CD4-positive, alpha-beta T cell treated with Interleukin-2 at 100 ng/mL for 4 hours (primary cell): ENCODE measurements at places on chromosomes 12 and 14.

GRCh38 chr12:120118321-120119061, 1.9 kb upstream of the RAB35 start:
- DNase-seq, result no peak

- no peak for DNase-seq
These were observed 572 bp upstream of the RASSF8 start for GRCh38 chr12:25957793-25958427.

DNA sequence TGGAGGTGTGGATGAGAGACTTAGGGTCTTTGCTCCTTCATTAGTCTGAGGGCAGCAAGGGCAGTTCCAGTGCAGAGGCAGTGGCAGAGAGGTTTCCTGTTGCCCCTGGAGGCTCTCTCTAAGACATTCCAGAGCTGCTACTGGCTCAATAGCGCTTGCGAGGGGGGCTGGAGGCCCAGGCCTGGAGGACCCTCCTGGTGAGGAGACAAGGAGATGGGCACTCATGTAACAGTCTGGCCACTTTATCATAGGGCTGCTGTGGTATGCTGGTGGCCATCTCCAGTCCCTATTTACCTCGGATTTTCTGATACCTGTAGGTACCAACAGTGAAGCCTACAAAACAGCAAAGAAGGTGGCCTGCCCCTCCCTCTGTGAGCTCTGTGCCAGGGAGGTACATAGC, 12.7 kb downstream of the CLEC2A start:
- DNase-seq, result no peak

GRCh38 chr12:65742018-65743010, 82.0 kb upstream of the HMGA2 start:
- no peak for DNase-seq

DNA sequence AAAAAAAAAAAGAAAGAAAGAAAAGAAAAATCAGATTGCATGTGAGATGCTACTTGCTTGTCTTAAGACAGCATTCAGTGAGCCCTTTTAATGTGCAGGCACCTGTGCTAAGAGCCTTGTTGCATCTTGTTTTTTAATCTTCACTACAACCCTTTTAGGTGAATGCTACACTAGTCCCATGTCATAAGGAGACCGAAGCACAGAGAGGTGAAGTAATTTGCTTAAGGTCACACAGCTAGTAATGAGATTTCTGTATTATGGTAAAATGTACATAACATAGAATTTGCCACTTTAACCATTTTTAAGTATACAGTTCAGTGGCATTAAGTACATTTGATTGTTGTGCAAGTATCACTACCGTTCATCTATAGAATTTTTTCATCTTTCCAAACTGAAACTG, 32.1 kb upstream of the PWP1 start:
- no peak for DNase-seq

DNA sequence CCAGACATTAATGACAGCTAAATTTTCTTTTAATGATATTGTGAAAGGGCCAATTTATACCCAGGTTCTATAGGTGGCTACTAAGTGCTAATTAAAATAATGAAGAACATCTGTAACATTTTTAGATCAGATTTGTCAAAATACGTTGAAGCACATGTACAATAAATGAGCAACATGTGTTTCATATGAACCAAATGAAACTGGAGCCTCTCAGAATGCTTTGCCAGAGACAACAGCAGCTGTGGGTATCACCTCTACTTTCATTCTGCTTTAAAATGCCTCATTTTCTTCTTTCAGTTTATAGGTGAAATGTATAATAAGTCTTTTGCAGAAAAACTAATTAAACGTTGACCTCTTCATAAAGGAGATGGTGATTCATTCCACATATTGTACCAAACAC, 26.1 kb upstream of the MYF6 start:
- no peak for DNase-seq
